Activated effector memory CD4-positive, alpha-beta T cell treated with Interleukin-2 at 50 U/mL for 16 hours (primary cell): ENCODE measurements at places on chromosomes 2 and 18.

DNA sequence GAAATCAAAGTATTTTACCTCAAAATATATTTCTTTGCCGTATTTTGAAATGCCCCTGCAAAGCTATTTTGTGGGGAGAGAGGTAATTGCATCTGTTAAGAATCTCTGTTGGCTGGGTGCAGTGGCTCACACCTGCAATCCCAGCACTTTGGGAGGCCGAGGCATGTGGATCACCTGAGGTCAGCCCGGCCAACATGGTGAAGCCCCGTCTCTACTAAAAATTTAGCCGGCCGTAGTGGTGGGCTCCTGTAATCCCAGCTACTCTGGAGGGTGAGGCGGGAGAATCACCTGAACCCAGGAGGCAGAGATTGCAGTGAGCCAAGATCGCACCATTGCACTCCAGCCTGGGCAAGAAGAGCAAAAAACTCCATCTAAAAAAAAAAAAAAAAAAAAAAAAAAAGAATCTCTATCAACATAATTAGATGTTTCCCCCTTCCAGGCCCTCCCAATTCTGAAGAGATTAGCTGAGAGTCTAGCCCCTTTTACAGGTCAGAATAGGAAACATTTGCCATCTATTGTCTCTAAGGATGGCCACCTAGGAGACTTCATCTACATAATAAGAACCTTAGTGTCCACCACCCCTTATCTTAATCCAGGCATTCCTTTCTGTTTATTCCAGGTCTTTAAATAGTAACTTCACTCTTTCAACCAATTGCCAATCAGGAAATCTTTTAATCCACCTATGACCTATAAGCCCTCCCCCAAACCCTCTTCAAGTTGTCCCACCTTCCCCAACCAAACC is 3.5 kb upstream of the TRAPPC8 start:
- no peak for DNase-seq

DNA sequence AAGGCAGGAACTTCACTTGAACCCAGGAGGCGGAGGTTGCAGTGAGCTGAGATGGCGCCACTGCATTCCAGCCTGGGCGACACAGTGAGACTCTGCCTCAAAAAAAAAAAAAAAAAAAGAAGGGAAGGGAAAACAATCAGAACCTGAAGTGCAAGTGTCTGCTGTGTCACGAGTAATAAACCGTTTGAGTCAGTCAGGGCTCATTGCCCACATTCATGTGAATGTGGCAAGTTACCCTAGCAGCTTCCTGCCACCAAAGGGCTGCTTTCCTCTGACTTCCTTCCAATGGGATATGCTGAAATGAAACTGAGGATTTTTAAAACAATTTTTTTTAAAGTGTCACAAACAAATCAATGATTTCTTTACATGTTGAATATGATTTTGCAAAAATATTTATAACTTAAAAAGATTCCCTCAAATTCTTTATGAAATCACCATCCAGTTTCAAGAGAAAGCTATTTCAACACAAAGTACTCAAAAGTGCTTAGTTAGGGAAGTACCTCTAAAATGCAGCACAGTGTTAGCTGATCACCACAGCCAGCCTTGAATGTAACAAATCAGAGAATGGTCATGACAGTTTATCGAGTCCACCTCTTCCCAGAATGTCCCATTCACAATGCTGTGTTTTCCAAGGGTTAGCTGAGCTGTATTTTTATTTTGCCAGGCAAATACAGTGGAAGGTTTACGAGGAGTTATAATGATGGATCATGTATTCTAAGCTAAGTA is 36.4 kb downstream of the WDSUB1 start:
- DNase-seq: no peak

DNA sequence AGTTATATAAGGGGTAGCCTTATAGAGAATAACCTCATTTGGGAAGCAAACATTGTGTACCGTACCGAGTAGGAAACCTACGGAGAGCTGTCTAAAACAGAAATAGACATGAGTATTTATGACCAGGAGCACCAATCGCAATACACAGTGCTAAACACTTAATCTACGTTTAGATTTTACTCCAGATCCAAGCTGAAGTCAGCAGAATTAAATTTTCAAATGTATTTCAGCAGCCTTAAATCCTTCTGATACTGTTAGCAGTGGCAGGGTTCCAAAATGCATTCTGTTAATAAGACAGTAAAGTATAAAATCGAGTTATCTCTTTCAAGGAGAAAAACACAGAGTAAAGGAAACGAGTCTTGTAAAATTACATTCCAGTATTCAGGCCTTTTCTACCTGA is 118.1 kb upstream of the ZNF521 start:
- DNase-seq: no peak

- DNase-seq: no peak
Measured at GRCh38 chr18:11661430-11661829, 27.6 kb upstream of the GNAL start.

- no peak for DNase-seq
Measured at GRCh38 chr2:121197369-121198091, 87.5 kb downstream of the TFCP2L1 start.

DNA sequence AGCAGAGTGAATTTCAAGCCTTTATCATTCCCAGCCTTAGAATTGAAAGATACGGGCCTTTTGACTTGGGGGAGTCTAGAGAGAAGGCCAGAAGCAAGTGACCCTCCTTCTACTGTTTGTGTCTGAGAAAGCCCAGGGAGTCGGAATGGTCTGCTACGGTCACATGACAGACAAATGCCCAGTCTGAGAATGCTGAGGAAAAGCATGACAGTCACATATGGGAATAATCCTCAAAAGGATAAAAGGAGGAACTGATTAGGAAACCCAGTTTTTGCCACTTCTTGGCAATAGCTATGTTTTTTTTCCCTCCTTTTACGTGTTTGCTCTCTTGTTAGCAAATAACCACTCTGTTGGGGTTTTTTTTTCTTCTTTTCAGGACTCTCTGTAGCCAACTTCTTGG is 38.1 kb upstream of the HNRNPA3 start:
- DNase-seq: no peak

- no peak for DNase-seq
Measured at GRCh38 chr18:8806100-8806797, 100.9 kb downstream of the MTCL1 start.

GRCh38 chr2:74416778-74417177 is 4.6 kb downstream of the C2orf81 start:
- DNase-seq: no peak

- DNase-seq: no peak
Measured at GRCh38 chr2:127193967-127194280, 26.2 kb downstream of the CYP27C1 start.

DNA sequence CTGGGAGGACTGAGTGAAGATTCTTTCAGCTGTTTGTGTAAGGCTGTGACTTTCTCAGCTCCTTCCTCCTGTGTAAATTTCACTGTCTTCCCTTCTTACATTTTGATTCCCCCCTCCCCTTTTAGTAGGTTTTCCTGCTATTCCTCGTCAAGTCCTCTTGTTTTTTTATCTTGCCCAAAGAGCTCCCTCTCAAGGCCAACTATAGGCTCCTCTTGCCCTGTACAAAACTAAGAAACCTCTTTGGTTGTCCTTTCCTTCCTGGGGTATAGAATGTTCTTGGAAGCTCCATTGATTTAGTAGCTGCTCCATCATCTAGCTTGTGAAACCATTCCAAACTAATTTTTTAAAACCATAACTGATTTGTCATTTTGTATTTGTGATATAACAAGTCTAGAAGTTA is 7.3 kb downstream of the CCDC121 start:
- DNase-seq: no peak

GRCh38 chr18:40415821-40416220 is 1539.2 kb upstream of the PIK3C3 start:
- no peak for DNase-seq

GRCh38 chr2:86453836-86454235 is 12.7 kb downstream of the KDM3A start:
- no peak for DNase-seq

DNA sequence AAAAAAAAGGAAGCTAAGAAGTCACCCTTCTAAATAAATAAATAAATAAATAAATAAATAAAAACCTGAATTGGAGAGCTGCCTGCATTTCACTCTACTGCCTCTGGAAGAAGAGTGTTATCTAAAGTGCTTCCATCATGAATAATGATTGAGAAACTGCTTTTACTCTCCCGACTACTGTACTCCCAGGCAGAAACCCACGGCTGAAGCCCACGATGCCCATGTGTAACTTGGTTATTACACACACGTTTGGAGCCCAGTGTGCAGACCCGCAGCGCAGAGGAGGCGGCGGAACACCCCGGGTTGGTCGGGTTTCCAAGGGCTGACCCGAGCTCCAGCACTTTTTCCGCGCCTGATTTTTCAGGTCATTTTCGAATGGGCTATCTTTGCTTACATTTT is 697 bp upstream of the SPATS2L start:
- DNase-seq: no peak

DNA sequence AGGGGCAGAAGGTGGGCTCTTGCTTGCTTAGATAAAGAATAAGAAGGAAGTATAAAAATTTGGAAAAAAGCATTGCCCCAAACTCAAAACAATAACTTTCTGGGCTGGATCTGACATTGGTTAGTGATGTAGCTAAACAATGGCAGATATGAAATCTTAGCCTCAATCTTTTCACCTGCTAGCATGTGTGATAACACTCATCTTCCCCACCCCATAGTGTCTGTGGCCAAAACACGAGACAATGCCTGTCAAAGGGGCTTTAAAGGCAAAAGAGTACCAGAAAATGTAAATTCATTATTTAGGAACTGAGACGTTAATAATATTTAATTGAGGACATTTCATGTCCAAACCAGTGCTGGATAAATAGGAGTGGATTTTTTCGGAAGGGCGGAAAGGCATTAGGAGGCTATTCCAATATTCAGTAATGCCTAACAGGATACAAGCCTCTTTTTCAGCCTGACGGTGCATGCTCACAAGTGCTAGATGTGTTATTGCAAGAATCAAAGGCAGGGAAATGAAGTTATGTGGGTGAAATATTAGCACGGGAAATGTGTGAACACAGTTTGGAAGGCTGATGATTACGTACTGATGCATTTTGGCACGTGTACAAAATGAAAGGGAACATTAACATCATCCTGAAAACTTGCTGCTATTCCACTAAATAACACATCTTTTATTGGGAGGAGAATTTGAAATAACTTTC is 395.7 kb downstream of the GALR1 start:
- DNase-seq: no peak

DNA sequence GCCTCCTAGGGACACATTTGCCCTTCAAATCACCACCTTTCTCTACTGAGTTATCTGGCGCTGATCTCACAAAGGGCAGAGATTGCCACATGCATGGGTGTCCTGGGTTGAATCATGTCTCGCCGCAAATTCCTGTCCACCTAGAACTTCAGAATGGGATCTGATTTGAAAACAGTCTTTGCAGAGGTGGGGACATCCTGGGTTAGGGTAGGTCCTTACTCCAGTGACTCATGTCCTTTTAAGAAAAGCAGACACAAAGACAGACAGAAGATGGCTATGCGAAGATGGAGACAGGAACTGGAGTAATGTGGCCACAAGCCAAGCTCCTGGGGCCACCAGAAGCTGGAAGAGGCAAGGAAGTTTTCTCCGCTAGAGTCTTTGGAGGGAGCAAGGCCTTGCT is 197.4 kb upstream of the SMIM21 start:
- DNase-seq: no peak

DNA sequence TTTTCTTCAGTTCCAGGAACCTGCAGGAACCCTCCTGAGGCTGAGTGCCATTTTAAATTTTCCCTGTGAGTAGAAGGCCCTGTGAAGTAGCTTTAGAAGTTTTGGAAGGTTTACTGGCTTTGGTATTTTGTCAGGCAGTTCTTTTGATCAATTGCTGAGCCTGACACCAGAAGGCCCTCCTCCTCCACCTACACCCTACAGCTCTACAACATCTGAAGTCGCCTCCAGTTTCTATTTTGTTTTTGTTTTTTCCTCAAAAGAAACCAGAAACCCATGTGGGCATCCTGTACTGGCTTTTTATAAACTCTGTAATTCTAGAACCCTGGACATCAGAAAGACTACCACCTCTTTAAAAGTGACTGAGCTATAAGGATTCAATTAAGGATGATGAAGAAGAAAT is 153.7 kb downstream of the NRXN1 start:
- DNase-seq: no peak

GRCh38 chr2:102737431-102737830 is 24.4 kb upstream of the TMEM182 start:
- no peak for DNase-seq

GRCh38 chr2:15601681-15602080 is 10.0 kb downstream of the DDX1 start:
- DNase-seq: no peak

- DNase-seq: no peak
Measured at GRCh38 chr18:25099895-25100294, 252.1 kb downstream of the ZNF521 start.

- DNase-seq: peak; percentile 39
Measured at GRCh38 chr2:98518101-98518500, 73.4 kb downstream of the INPP4A start.

- no peak for DNase-seq
Measured at GRCh38 chr2:200687922-200688920, 102.4 kb downstream of the AOX1 start.

DNA sequence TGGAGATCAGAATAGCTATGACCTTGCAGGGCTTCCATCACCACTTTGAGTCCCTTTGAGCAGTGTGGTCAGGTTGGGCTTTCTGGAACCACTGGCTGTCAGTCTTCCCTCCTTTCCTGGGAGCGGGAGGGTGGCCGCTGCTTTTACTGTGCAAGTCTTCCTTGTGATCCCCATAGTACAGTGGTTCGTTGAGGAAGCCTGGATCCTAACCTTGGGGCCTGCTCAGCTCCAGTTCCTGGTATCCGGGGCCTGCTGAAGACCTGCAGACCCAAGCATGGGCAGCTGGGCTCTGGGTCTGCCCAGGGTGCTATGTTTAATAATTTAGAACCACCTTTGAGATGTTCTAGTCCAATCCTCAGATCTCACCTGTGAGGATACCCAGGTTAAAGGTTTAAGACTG is 104.2 kb downstream of the CLIP4 start:
- DNase-seq: no peak

GRCh38 chr2:54755641-54756326 is 32.3 kb downstream of the EML6 start:
- no peak for DNase-seq

DNA sequence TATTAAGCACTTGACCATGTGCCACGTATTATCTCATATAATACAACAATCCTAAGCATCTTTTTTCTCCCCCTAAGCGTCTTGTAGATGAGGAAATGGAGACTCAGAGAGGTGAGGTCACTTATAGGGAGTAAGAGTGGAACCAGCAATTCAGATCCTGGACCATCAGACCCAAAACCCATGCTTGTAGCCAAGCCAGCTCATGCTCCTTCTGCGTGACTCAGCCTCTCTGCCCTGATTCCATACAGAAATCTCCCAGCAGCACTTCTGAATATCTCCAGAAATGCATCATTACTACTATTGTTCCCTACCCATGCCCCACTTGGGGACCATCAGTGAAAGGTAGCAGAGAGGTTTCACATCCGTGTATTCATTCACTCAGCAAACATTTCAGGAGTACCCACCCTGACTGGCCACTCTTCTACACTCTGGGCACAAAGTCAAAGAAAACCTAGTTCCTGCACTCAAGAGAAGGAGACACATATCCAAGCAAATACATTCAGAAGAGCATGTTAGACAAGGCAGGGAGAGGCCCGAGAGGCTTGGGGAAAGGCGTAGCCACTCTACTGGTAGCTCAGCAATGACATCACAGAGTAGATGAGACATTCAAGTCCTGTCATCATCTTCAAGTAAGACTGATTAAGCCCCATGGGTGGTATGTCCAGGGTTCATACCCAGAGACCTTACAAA is 141.9 kb downstream of the MTCL1 start:
- no peak for DNase-seq
